H1 (cell line): ENCODE measurements at places on chromosomes 7 and 10.
A peak's percentile ranks its signal among the peaks of the same experiment; 100 is the strongest.

GRCh38 chr7:120028636-120029035, 244.3 kb upstream of the KCND2 start:
- no peak for DNase-seq

DNA sequence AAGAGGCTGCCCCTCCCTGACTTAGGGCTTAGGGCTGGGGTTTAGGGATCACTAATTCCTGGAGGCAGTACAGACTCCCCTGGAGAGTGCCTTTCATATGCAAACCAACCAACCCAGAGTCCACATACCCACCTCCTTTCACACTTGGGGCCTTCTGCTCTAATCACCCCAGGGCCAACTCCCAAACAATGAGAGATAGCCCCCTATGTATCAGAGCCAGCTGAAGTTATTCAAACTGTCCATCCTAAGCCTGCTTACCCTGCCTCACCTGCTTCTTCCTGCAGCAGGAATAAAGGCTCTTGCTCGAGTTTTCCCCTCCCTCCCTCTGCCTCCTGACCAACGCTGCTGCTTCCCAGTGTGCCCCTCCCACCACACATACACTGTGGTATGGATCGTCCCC, 51.8 kb upstream of the SLC35G1 start:
- DNase-seq = peak; percentile 65

DNA sequence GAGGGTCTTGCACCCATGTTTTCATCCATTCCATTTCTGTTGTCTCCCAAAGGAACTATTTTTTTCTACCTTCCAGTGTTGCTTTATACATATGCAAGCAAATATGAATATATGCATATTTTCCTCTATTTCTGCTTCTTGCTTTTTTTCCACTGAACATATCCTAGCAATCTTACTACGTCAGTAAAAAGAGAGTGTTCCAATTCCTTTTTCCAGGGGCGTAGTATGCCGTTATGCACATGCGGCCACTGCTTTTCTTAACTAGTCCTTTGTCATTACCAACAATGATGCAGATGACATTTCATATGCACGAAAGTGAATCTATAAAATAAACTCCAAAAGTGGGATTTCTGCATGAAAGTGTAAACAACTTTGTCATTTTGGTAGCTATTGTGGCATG, 40.2 kb upstream of the FRMD4A start:
- DNase-seq = no peak

- no peak for DNase-seq
Measured at GRCh38 chr7:51262796-51263531, 53.6 kb downstream of the COBL start.

DNA sequence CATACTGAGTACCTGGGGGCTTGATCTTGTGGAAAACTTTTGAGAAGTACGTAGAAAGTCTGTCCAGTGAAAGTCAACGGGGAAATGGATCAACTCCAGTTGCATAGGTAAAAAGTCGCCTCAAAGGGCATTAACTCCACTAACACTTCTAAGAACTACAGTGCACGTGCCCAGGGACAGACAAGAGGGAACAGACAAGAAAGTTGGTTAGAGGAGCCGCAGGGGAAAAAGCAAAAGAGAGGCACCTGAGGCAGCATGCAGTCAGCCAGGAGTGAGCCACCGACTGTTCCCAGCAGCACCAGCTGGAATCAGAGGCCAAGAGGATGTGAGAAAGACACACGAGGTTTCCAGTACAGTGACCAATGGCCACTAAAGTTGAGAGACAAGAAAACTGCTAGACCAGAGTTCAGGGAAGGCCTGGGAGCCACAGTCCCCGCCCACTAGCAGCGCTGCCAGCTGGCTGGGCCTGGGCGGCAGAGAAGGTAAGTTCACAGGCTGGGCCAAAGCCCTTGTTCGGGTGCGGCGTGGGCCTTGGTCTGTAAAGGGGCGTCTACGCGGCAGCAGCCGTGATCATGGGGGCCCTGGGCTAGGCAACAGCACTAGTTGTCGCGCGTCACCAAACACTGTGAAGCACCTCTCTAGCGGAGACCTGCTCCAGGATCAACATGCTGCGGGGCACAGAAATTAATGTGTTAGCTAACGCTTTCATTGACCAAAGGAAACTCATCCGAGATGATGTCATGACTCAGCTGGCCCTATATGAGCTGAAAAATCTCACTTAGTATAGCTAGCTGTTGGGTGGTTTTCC, 14.0 kb downstream of the ITGB1 start:
- DNase-seq = no peak

DNA sequence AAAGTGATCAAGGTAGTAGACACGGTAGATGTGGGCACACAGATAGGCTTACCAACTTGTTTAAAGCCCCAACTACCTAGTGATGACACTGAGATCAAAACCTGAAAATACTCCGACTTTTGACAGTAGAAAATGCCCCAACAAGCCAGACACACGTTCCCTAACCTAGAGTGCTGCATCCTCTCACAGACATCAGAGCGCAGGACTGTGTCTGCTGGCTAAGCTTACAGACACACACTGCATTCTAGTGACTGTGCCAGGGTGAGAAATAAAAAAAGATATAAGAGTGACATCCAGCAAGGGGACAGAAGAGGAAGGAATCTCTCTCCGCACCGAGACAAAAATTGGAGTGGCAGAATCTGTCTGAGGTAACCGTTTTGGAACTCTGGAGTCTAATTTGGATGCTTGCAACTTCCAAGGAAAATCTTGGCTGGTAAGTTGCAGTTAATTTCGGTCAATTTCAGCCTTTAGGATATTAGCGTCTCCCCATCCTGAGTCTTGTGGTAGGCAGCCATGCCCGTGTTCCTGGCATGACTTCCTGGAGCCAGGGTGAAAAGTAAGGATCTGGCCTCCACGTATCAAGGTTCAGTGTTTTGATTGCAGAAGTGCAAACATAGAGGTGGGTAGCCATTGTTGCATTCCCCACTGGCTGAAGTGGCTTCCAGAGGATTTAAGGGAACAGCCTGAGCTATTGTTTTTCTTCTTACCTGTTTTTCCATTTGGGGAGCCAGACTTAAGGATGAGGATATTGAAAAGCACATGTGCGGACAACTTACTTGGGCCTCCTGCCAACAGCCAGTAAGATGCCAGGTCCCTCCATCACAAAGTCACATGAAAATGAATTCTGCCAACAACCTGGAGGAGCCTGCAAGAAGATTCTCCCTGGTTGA, 124.1 kb downstream of the SMURF1 start:
- DNase-seq = no peak
